ENCODE measurements at places on chromosomes 16 and 17. TPM values are rescaled to one million over a fixed set of nuclear protein-coding genes. Genes with fewer than 3 reads are reported as not detected.

PPP4C gene
- total RNA-seq: 79.7 TPM

TBC1D3G gene
- not detected for total RNA-seq

CDIP1 gene
- 8.0 TPM for total RNA-seq

AKTIP gene
- total RNA-seq: 42.3 TPM

TBX6 gene
- 0.10 TPM for total RNA-seq

JUP gene
- 40.5 TPM for total RNA-seq

SCNN1B gene
- total RNA-seq: not detected

MYADML2 gene
- total RNA-seq: not detected

CSNK2A2 gene
- total RNA-seq: 34.9 TPM

KRTAP3-2 gene
- not detected for total RNA-seq

NDUFAB1 gene
- 22.7 TPM for total RNA-seq

VAMP2 gene
- total RNA-seq: 40.3 TPM

RNF227 gene
- total RNA-seq: 2.4 TPM

TMEM98 gene
- not detected for total RNA-seq

HBA1 gene
- 28.3 TPM for total RNA-seq

CD300A gene
- 20.8 TPM for total RNA-seq

ITGAD gene
- under 0.01 TPM for total RNA-seq

EVI2B gene
- 185 TPM for total RNA-seq

CCL1 gene
- not detected for total RNA-seq

FBXO39 gene
- 0.73 TPM for total RNA-seq

TP53TG3 gene
- total RNA-seq: not detected

ALKBH5 gene
- total RNA-seq: 97.9 TPM

SMIM36 gene
- total RNA-seq: not detected

GRN gene
- total RNA-seq: 294 TPM

ARSG gene
- 18.5 TPM for total RNA-seq

TP53TG3C gene
- total RNA-seq: 0.31 TPM

MLX gene
- 22.0 TPM for total RNA-seq

GPR139 gene
- total RNA-seq: not detected

HEATR9 gene
- 0.63 TPM for total RNA-seq

CACNG3 gene
- under 0.01 TPM for total RNA-seq

ASGR1 gene
- 4.6 TPM for total RNA-seq

TRAPPC1 gene
- 21.4 TPM for total RNA-seq

RAPGEFL1 gene
- total RNA-seq: 2.3 TPM

CDYL2 gene
- total RNA-seq: 8.2 TPM

CACNG5 gene
- total RNA-seq: not detected

PLEKHM1 gene
- 62.5 TPM for total RNA-seq

MYH1 gene
- total RNA-seq: not detected

GJC1 gene
- total RNA-seq: not detected

CEP112 gene
- 3.3 TPM for total RNA-seq

SAMD14 gene
- total RNA-seq: 0.63 TPM

HCRT gene
- not detected for total RNA-seq

GP1BA gene
- 4.2 TPM for total RNA-seq

CASKIN1 gene
- not detected for total RNA-seq

ABCA8 gene
- total RNA-seq: under 0.01 TPM

NGFR gene
- 0.21 TPM for total RNA-seq

CCDC144A gene
- total RNA-seq: 3.8 TPM
